Activated CD8-positive, alpha-beta memory T cell treated with anti-CD3 and anti-CD28 coated beads for 4 hours (primary cell): ENCODE measurements at places on chromosomes 12 and 14.

- DNase-seq: no peak
Measured at GRCh38 chr12:99157946-99158345, 489.6 kb upstream of the GARIN6 start.

DNA sequence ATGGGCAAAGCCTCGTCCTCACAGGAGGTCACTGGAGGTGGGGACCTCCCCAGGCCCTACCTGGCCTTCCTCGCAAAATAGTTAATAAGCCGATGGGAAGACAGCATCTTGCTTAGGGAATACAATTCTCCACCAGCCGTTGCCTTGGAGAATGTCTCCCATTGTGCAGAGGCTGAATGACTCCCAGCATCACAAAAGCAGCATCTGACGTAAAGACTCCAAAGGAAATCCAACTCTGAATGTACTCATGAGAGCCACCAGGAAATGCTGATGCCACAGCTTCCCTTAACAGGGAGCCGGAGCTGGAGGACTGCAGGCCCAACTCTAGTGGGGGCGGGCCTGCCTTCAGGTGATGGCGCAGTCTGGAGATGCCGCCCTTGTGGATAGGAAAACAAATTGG lies 15.5 kb downstream of the CCDC63 start:
- DNase-seq: no peak

- DNase-seq: no peak
Measured at GRCh38 chr12:7264538-7264937, 39.3 kb upstream of the ACSM4 start.

GRCh38 chr12:14548609-14549008 lies 19.1 kb downstream of the PLBD1 start:
- DNase-seq: no peak

DNA sequence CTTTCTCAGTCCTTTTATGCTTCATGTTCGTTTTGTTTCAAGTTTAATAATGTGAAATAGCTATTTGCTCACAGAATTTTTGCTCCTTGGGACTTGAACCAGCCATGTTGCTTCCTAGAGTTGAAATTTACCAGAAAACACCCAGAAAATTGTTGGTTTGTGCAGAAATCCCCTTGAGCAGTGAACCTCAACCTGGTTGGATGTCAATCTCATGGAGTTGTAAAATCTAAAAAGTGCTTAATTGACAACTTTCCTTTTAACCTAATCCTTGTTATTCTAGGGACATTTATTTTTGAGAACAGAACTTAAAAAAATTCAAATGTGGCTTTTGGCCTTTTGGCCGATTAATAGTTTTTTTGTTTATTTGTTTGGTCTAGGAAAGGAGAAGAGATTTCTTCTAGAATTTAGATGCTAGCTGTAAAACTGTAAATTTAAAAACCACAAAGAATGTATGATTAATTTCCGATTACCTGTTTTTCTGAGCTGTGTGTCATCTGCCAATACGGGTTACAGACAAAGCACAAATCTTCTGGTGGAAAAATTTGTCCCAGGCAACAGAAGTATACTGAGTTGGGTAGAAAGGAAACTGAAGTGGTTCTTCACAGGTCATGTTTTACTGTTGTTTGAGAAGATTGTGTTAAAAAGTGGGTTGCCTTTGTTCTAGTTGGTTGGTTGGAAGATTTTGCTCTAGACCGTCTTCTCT lies 154.4 kb downstream of the FUT8 start:
- no peak for DNase-seq
